OCI-M1 (cell line): ENCODE measurements at places on chromosomes 2 and 18.

GRCh38 chr2:70959271-70959761 lies 19.1 kb upstream of the ANKRD53 start:
- no peak for DNase-seq

DNA sequence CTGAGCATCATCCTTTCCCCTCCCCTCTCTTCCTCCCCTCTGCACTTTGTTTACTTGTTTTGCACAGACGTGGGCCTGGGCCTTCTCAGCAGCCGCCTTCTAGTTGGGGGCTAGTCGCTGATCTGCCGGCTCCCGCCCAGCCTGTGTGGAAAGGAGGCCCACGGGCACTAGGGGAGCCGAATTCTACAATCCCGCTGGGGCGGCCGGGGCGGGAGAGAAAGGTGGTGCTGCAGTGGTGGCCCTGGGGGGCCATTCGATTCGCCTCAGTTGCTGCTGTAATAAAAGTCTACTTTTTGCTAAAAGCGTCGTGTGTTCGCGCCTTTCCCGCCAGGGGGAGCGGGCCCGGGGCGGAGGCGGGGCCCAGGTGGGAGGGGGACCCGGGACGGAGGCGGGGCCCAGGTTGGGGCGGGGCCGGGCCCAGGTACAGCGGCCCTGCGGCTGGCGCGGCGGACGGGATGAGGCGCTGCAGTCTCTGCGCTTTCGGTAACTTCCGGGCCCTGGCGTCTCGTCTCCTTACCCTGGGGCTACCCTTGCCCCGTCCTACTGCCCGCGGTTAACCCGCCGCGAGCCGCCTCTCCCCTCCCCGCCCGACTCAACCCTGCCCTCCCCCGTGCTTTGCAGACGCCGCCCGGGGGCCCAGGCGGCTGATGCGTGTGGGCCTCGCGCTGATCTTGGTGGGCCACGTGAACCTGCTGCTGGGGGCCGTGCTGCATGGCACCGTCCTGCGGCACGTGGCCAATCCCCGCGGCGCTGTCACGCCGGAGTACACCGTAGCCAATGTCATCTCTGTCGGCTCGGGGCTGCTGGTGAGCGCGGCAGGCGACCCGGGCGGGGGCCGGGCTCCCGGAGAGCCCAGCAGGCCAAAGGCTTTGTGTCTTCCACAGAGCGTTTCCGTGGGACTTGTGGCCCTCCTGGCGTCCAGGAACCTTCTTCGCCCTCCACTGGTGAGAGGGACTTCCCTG lies at the start of gene KRTCAP3:
Gene KRTCAP3, plus strand, starts transcription at position 424 of the 962 bp plus-strand sequence. Its CDS starts 32 bp downstream, at position 456.
- DNase-seq, result no peak

DNA sequence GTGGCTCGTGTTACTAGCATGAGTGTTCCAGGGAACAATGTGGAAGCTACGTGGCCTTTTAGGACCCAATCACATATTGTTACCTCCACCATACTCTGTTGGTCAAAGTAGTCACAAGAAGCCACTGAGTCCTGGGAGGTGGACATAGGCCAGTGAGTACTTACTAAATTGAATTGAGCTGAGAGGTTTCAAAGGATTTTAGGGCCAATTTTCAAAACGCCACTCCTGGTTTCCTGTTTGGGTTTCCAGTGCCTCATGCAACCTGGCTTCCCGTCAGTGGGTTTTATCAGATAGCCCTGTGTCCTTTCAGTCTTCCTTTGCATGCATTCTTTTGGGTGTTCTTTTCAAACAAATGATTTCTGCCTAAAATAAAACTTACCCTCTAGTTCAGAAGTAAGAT lies 56.3 kb downstream of the FBLN7 start:
- DNase-seq, result no peak

DNA sequence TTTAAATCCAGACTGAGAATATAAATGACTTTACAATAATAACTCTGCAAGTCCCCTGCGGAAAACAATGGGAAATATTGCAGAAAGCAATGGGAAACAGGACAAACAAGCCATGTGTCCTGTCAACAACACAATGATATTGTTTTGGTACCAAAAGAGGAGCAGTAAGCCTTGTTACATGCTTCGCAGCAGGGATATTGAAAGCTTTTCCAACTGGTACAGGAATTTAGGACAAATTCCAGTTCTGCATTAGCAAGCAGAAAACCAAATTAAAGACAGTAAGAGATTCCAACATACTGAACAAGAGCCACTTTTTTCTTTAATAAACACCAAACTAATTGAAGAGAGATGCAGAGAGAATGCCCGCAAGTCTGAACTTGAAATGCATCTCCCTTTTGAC lies 30.0 kb downstream of the FRZB start:
- no peak for DNase-seq

- DNase-seq, result no peak
Measured at GRCh38 chr2:229083606-229084340, 187.3 kb downstream of the PID1 start.

GRCh38 chr2:26464390-26465265 lies 13.3 kb downstream of the OTOF start:
- DNase-seq, result no peak

DNA sequence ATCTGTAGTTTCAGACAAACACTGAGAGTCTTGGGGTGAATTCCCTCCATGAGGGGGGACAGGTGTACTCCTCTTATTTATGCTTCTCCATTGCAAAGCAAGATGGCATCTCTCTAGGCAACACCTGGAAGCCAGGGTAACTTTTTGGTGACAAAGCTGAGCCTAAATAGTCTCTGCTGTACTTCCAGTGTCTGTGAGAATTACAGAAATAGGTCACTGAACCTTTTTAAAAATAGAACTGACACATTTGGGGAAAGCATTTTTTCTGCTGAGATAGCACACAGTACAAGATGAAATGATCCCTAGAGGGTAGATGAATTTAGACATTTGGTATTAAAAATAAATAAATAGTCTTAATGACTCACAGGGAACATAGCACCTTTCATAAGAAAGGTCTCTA lies 71.7 kb upstream of the SP3 start:
- no peak for DNase-seq

GRCh38 chr18:37348729-37349128 lies 216.9 kb downstream of the CELF4 start:
- DNase-seq, result no peak

DNA sequence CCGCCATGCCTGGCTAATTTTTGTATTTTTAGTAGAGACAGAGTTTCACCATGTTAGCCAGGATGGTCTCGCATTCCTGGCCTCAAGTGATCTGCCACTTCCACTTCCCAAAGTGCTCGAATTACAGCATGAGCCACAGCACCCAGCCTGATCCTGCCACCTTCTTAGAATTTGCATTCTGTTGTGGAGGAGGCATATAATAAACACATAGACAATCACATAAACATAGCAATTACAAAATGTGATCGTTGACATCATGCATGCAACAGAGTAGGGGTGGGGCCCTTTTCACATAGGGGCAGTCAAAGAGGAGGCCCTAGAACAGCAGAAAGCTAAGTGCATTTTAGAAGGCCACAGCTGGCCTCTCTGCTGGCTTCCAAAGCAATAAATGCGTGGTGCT lies 39.9 kb upstream of the TSPYL6 start:
- no peak for DNase-seq

DNA sequence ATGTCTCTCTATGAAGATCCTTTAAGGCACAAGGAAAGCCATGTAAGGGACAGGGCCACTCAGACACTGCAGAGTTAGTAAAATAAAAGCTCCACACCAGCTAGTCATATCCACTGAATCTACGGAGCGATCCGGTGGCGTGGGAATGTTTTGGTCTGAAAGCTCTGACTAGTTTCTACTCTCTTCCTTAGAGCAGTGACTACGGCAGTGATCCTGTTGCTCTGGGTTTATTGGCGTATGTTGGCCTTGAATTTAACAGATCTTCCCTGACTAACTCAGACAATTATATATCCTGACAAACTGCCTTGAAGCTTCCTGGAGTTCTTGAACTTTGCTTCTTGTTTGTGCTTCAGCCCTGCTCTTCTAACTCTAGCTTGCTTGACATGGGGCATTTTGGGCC lies 115.3 kb upstream of the FZD5 start:
- no peak for DNase-seq

DNA sequence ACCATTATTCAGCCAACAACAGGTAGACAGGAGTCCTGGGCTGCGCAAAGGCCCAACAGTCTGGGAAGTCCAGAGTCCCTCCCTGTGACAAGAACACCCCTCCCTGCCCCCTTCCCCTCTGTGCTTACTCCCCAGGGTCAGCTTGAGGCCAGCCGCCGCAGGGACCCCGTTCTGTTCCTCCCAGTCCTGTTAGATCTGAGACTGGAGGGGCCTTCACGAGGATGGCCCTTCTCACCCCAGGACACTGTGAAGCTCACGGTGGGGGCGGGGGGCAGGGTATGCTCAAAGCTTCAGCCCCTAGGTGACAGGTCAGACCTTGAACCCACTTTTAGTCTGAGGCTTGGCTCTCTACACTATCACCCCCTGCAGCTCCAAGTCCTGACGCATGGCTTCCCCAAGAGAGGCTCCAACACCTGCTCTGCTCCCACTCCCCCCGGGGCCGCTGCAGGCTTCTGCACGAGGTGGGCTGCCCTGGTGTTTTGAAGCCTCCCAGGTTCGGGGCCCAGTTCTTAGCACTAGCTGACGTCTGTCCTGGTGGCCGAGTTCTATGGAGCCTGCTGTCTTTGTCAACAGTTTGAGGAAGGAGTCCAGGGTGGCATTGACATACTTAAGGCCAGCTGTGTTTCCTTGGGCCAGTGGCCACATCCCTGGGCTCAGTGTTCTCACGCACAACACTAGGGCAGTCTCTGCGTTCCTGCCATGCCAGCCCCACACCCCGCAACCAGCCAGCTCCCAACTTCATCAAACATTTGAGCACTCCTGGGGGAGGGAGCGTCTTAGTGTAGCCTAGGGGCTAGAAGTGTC lies 37.2 kb upstream of the HPCAL1 start:
- DNase-seq, result no peak
